ELR (cell line): ENCODE measurements at places on chromosomes 13 and 19.

DNA sequence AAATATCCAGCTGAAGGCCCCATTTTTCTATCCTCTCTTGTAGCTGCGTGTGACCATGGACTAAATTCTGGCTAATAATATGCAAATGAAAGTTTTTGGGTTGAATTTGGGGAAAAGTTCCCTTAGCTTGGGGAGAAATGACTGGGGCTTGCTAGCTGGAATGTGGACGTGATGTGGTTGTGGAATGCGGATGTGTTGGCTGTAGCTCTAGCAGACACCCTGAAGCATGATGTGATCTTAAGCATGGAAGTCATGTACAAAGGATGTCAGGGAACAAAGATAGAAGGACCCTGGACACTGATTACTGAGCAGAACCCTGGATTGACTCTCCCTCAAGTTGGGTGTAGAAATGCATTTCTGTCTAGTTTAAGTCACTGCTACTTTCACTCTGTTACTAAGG is 25.4 kb upstream of the SCEL start:
- DNase-seq: no peak

- DNase-seq: peak; percentile 74
Observed at GRCh38 chr19:2602391-2603181, 99.9 kb downstream of the GNG7 start.

GRCh38 chr19:3978145-3978544 is 7.1 kb downstream of the EEF2 start:
- DNase-seq: no peak

DNA sequence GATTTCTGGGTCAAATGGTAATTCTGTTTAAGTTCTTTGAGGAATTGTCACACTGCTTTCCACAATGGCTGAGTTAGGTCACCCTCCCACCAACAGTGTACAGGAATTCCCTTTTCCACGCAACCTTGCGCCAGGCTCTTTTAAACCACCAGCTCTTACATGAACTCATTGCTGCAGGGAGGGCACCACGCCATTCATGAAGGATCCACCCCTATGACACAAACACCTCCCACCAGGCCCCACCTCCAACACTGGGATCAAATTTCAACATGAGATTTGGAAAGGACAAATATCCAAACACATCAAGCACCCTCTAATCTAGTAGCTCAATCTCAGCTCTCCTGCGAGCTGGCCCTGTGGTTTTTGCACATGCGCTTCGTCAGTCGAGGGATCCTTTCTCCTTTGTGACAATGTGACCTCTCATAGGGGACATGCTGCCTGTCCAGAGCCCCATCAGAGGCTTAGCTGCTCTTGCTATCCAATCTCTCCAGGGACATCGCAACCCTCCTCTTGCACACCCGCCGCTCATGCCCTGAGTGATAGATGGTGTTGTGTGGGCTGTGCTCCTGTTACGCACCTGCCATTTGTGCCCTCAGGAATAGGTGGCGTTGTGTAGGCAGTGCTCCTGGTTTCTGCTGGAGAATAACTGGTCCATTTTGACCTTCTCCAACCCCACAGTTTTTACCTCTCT is 328.0 kb downstream of the UQCRFS1 start:
- no peak for DNase-seq

DNA sequence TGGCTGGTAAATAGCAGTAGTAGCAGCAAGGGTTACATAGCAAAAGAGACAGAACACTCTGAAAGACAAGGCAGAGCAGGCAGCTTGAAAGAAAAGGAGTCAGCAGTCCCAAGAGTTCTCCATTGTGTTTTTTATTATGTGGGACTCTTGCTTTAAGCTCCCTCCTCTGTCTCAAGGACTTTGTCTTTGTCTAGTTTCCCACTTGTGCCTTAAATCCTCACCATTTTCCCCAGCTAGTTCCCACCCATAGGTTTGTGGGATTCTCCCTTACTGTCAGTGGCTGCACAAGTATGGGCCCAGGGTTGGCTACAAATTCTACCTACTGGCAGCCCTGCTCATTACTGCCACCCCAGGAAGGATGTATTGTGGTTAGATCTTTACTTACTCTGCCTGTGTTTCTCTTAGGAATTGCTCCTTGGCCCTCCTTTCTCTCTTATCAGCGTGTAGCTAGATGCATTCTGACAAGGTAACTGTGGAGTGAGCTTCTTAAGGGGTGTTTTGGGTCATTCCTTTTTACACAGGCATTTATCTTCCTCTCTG is 413.4 kb upstream of the PCDH9 start:
- DNase-seq: no peak

DNA sequence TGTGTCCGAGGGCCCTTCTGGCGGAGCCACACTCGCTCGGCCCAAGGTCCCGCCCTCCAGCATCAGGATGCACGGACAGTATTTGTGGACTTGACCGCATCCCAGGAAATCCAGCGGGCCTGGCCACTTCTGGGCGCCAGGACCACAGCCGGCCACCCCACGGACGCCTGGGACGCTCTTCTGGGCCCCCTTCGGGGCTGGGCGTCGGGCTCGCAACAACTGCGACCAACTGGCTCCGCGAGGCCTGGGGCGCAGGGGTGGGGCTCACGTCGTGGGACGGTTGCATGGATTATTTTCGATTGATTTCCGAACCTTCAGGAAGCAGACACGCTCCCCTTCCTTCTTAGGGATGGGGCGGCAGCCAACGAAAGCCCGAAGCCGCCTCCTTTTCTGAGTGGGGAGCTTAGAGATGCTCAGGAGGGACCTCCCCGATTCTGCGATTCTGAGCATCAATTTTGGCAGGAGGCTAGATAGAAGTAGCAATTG is 521 bp upstream of the NUP58 start:
- no peak for DNase-seq

- no peak for DNase-seq
Observed at GRCh38 chr13:111007209-111007608, 92.3 kb upstream of the ANKRD10 start.

DNA sequence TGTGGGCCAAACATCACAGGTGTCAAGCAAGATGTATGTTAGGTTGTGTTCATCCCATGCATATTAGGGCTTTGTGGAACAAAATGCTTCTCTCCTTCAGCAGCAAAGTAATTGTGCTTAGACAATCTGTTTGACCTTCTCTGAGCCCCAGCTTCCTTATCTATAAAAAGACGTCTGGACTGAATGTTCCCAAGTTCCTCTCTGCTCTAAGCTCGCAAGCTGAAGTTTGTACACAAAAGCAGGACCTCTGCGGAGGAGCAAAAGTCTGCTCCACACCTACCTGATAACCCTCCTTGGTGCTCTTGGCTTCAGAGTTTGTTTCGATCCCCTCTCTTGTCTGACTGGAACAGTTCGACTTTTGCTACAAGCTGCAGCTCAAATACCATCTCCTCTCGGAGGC is 95.7 kb upstream of the UBL3 start:
- DNase-seq: no peak

- DNase-seq: no peak
Observed at GRCh38 chr13:27226991-27227390, 24.4 kb upstream of the RPL21 start.

DNA sequence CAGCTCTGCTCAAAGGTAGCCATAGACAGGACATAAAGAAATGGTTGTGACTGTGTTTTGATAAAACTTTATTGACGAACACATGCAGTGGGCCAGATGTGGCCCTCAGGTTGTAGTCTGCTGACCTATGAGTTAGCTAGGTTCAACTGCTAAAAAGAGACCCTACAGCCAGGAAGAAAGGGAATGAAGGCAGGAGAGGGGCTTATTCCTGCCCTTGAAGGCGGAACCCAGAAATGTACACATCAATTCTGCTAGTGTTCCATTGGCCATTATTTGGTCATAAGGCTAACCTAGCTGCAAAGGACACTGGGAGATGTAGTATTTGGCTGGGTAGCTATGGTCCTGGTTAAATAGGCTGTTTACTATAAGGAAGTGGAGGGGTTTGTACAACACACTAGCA is 18.0 kb downstream of the APBA3 start:
- DNase-seq: peak; percentile 46

- DNase-seq: peak; percentile 83
Observed at GRCh38 chr19:47176627-47177090, 46.0 kb downstream of the SAE1 start.

GRCh38 chr19:51407511-51408131 is 9.8 kb downstream of the SIGLEC10 start:
- peak; percentile 65 for DNase-seq

DNA sequence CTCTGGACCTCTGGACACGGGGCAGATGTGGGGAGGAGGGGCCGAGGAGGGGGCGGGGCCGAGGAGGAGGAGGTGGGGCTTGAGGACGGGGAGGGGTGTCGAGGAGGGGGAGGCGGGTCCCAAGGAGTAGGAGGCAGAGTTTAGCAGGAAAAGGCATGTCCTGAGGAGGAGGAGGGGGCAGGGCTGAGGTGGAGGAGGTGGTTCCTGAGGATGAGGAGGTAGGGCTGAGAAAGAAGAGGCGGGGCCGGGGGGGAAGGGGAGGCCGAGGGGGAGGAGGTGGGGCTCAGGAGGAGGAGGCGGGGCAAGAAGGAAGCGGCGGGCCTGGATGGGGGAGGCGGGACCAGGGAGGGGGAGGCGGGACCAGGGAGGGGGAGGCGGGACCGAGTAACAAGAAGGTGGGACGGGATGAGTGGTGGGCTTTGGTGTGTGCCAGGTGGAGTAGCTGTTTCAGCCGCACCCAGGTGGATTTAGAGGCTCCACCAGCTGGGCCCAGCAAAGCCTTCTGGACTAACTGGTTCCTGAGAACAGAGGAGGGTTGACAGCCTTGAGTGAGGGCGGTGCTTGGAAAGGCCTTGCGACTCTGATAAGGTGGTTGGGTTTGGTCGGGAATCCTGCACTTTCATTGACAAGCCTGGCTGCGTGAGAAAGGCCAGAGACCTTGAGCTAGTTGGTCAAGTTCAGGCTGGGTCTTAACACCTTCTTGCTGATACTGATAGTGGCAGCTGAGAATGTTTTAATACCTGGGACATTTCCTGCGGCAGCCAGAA is 7.7 kb downstream of the TECR start:
- DNase-seq: peak; percentile 55

GRCh38 chr13:75550159-75550567 is 572 bp downstream of the UCHL3 start:
- DNase-seq: peak; percentile 86
